ENCODE measurements at places on chromosomes 2 and 18.

DNA sequence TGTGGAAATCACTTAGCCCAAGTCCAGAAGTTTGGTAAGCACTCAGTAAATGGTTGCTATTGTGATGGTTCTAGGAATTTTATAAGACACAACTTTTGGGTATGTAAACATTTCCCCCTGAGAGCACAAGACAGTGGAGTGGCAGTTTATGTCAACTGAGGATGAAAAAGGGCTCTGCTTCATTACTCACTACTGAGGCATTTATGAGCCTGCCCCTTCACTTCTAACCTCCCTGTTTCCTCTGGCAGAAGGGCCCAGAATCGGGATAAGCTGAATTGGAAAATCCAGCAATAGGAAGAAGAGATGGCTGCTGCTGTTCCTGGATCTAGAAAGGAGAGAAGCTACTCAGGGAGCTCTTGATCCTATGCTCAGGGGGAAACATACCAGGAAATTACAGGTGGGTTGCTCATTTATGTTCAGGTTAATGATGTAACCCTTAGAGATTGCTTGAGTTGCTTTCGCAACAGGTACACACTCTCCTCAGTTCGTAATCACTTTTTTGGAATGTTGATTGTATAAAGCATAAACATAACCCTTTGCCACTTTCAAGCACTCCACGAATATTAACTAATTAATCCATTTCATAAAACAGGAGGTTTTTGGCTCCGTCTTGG is 46.3 kb downstream of the ADCYAP1 start:
- DNase-seq, result no peak

DNA sequence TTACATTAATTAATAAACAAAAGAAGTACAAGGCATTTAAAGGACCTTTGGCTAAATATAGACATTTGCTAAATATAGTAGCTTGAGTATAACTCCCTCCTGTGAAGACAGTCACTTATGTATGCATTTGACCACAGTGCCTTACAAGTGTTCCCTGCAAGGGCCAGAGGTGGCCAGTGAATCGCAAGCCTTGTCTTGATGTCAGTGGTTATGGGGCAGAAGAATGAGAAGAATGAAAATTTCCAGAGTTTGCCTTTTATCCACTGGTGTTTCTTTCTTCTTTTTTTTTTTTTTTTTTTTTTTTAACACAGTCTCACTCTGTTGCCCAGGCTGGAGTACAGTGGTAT is 1.8 kb downstream of the LRRFIP1 start:
- no peak for DNase-seq

DNA sequence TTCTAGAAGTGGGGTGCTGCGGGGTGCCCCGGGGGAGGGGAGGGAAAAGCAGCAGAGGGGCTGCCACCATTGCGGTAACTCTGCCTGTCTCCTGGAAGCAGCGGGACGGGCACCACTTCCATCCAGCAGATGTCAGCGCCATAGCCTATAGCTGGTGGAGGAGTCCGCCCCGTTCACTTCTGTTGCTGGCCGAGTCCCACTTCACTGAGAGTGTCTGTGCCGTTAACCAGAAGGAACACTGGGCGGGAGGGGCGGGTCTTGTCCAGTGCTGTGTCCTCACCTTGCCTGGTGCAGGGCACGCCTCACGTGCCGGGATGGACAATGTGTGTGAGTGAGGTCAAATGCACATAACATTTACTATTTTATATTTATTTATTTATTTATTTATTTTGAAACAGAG is 19.3 kb upstream of the ODC1 start:
- no peak for DNase-seq

DNA sequence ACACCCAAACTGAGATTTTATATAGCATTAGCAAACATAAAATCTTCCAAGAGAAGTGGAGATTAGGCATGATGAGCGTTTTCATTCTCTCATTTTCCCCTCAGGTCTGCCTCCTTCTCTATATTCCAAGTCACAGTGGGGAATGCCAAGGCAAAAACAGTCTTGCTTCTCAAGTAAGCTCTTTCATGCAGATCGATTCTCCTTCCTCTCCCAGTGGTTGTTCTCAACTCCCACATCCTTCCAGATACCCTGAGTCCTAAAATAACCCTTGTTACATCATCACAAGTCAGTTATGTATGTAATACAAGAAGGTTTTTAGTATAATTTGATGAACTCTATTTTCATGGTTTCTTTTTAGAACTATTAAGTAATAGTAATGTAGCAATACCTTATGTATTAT is 150.6 kb downstream of the TXNL1 start:
- no peak for DNase-seq

DNA sequence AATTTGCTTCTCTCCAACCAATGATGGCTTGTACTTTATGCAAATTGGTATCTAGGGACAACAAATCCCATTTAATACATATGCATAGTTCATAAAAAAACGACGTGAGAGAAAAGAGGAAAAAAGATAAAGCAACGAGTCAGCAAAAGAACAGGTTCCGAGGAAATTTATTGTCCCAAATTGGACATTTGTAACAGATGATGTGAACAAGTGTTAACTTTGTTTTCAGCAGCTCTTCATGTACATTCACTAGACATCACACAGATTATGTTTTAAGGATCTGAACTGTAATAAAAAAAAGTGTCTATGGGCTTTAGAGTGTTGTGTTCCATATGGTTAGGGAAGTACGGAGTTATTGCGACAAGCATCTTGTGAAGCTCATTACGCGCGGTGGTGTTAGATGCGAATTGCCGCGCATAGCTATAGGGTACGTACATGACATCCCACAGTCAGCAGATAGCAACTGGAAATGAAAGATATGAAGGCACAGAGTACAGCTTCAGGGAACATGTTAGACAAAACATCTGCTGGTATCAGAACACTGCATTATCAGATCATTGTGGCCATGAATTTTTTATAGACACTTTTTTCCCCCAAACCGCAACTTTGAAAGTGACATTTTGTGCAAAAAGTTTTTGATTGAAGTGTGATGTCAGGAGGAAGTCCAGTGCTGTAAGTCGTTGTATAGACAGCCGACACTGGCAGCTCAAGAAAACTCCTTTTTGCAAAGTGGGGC is 1073.1 kb upstream of the FANCL start:
- DNase-seq, result no peak

DNA sequence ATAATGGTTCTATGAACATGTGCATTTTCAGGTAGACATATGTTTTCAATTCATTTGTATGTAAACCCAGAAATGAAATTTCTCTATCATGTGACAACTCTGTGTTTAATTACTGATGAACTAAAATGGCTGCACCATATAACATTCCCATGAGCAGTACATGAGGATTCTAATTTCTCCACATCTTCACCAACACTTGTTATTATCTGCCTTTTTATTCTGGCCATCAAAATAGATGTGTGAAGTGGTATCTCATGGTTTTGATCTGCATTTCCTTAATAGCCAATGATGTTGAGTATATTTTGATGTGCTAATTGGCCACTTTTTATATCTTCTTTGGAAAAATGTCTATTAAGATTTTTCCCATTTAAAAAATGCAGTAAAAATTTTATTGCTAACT is 205.1 kb upstream of the SMAD7 start:
- no peak for DNase-seq

- DNase-seq, result no peak
Measured at GRCh38 chr18:44238454-44238853, 442.2 kb upstream of the SETBP1 start.

- no peak for DNase-seq
Measured at GRCh38 chr2:120396861-120397811, 51.2 kb downstream of the INHBB start.

GRCh38 chr2:1140389-1141003 is 189.8 kb downstream of the SNTG2 start:
- no peak for DNase-seq

- DNase-seq, result no peak
Measured at GRCh38 chr18:59915606-59916005, 15.8 kb downstream of the PMAIP1 start.

DNA sequence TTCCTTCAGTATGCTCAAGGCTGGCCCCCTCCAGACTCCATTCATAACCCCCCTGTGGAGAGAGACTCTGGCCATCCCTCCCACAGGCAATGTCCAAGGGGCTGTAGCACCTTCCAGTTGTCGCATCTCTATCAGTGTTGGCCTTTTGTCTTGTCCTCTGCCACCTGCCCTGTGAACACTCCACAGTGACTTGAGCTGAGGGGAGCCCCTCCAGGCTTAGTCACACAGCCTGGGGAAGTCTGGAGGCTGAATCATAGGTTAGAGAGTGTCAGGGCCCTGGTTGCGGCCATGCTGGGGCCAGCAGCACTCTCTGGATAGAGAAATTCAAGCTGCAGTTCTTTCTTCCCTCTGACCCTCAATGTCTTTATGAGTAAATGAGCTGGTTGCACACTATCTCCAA is 64.7 kb downstream of the GYPC start:
- no peak for DNase-seq

DNA sequence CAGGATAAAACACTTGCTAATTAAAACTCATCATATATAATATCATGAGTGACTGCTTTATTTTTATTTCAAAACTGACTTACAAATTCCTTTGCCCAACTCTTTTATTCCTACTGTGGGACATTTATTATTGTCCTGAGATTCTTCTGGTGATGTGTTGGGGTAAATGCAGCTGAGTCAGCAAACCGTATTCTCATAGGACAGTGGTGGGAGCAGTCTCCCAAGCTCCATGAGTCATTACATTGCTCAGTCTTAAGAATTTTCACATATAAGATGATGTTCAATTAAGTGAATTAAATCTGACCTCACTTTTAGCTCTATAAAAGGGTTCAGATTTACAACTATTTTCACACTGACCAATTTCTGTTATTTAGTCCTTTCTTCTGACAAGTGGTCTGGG is 1530.7 kb downstream of the LRP1B start:
- no peak for DNase-seq

GRCh38 chr2:71455741-71456569 is 2.6 kb downstream of the DYSF start:
- no peak for DNase-seq

DNA sequence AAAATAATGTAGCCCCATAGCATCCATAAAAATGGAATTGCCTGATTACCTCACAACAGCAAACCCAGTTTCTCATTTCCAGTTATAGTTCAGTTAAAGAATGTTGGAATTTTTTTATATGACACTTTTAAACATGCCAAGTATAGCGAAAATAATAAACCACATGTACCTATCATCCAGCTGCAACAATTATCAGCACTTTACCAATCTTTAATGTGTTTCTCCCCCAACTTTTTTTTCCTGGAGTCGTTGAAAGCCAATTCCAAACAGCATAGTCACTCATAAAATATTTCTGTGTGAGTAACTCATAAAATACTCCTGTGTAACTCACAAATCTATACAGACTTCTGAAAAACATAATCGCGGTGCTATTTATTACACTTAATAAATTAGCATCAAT is 38.1 kb downstream of the SMAD4 start:
- no peak for DNase-seq

DNA sequence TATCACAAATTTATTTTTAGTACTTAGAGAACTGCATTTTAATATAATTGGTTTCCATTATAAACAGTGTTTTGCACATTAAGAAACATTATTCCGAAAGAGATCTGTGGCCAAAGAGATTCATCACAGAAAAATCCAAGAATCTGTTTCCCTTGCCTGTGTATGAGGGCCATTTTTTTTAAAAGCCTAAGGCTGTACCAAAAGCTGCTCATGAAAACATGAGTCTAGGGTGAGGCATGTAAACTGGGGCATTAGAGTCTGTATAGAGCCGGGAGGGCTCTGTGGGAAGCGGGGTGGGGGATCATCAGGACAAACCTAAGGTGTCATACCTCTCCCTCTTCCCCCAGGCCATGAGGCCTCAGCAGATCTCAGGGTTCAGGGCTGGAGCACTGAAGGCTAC is 223.8 kb downstream of the FBXO15 start:
- DNase-seq, result no peak

- no peak for DNase-seq
Measured at GRCh38 chr2:70894765-70895164, 40.9 kb upstream of the ATP6V1B1 start.

DNA sequence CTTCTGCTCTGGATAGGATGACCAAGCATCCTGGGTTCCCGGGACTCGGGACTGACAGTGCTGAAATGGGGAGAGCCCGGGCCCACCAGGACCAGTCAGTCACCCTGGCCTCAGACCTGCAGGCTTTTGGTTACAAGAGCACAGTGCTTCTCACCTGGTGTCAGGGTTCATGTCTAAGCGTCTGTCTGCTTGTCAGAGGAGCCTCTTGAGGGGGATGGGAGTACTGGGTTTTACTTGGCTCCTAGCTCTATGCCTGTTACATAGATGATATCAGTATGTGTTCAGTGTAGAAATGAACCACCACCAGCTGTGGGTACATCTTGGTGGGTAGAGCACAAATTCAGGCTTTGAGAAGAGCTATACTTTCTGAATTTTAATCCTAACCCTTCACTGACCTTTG is 29.9 kb downstream of the PCARE start:
- no peak for DNase-seq

DNA sequence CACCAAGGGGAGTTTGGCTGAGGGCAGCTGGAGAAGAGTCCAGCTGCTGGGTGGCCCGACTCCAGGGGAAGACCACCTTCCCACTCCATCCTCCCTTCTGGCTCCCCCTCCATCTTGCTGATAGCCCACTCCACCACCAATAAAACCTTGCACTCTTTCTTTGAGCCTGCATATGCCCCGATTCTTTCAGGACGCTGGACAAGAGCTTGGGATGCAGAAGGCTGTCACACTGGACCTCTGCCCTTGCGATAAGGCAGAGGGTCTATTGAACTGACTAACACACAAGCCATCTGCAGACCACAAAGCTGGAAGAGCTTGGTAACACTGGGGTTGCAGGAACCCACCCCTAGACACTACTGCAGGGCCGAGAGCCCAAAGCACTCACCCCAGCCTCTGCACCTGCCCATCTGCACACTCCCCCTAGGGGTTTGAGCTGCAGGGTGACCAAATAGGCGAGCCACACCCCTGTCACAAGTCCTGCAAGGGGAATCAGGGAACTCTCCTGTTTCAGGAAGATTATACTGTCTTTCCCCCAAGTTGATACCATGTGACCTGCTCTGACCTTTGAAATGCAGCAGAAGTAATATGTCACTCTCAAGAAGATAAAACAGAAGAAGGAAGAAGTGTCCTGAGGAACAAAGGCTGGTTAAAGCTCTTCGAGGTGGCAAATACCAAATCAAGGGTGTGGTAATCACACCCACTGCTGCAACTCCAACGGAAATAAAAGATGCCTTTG is 70.5 kb downstream of the SMAD4 start:
- DNase-seq, result no peak

GRCh38 chr2:221529943-221530652 is 42.0 kb downstream of the EPHA4 start:
- no peak for DNase-seq

- DNase-seq, result no peak
Measured at GRCh38 chr2:109331896-109332848, 203.2 kb downstream of the SH3RF3 start.

GRCh38 chr2:42030829-42031228 is 17.0 kb upstream of the PKDCC start:
- DNase-seq, result no peak

- DNase-seq, result no peak
Measured at GRCh38 chr2:234031207-234031606, 19.3 kb upstream of the SPP2 start.

Data from NCI-H2029 treated with DMSO at 0.1 percent for 48 hours (cell line).